ENCODE measurements at places on chromosomes 3 and 15. TPM values are rescaled to one million over a fixed set of nuclear protein-coding genes. Genes with fewer than 3 reads are reported as not detected.
A peak's percentile ranks its signal among the peaks of the same experiment; 100 is the strongest.

DNA sequence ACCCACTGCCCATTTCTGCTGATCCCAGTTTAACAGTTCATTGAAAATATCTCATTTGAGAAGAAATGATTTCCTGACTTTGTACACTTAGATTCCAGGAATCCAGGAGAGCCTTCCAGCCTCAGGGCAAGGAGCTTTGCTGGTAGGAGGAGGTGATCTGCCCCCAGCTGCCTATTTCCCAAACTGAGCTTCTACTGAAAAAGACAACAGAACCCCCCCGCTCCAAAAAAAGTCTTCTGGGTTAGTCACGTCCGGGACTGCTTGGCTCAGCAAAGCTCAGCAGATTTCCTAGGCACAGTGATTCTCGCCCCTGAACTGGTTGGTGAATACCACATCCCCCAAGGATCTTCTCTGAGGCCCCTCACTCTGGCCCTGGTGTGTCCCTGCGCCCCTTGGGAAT, 13.1 kb downstream of the SLC6A6 start:
- DNase-seq, result no peak
- H3K4me3 ChIP-seq, result no peak overlapping the region
- peaks cover 39% of the 10 kb centered on the region for H3K36me3 ChIP-seq
- H3K4me1 ChIP-seq, result peaks cover 28% of the 10 kb centered on the region
- H3K27ac ChIP-seq, result no peak overlapping the region
- no peaks in the 10 kb centered on the region for H3K27me3 ChIP-seq

DNA sequence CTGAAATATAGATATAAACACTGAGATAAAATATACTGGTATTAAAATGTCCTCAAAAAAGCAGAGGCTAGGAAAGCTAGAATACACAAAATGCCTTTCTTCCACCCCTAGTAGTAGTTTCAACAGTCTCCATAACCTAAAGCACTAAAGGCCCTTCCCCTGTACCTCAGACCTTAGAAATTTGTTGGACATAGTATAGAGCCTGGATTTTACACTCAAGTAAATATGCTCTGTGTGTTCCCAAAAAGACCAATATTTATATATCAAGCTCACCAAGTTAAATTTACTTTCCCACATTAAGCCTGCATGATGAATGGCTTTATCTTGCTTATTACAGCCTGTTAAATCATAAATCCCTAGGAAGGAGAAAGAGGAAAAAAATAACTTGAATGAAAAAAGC, 378.7 kb upstream of the AZI2 start:
- H3K4me1 ChIP-seq, result no peaks in the 10 kb centered on the region
- DNase-seq, result no peak
- no peaks in the 10 kb centered on the region for H3K36me3 ChIP-seq
- H3K27ac ChIP-seq, result no peak overlapping the region

DNA sequence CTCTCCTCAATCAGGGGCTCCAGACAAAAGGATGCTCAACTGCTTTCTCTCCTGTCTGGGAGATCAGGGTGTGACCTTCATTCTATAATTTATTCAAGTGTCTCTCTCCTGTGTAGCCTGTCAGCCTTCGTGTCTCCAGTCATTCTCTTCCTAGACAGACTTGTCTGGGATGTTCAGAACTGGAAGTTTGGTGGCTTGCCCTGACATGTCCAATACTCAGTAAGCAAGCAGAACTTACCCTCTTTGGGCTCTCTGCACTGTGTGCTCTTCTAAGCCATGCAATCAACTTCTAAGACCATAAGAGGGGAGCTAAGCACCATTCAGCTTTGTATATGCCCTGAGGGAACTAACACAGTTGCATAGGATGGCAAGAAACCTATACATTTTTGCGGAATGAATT, 14.1 kb downstream of the ACKR2 start:
- H3K36me3 ChIP-seq, result no peaks in the 10 kb centered on the region
- H3K27ac ChIP-seq, result no peak overlapping the region

DNA sequence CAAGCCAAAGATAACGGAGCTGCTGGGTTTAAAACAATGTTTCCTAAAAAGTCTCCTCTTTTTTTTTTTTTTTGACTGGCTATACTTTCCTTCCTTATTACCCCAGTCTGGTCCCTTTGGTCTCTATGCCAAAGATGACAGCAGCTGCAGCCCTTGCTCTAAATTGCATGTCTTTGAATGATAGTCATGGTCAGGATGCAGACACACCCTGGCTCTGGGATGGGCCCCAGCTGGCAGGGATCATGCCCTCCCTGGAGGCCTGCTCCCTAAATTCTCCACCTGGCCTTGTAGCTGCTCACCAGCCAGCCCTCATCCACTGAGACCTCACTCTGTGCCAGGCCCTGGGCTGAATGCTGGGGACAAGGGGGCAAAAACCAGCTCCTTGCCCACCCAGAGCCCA, 95.8 kb downstream of the MESD start:
- no peaks in the 10 kb centered on the region for H3K27me3 ChIP-seq
- H3K27ac ChIP-seq, result no peak overlapping the region
- no peaks in the 10 kb centered on the region for H3K4me1 ChIP-seq

GRCh38 chr3:159401069-159401468, 587.6 kb upstream of the IL12A start:
- H3K27me3 ChIP-seq, result no peaks in the 10 kb centered on the region
- no peak overlapping the region for H3K4me3 ChIP-seq
- no peak overlapping the region for H3K27ac ChIP-seq
- H3K4me1 ChIP-seq, result no peaks in the 10 kb centered on the region
- no peaks in the 10 kb centered on the region for H3K36me3 ChIP-seq

GRCh38 chr15:84645496-84645895, 8.6 kb downstream of the WDR73 start:
- H3K4me3 ChIP-seq, result no peak overlapping the region
- H3K27ac ChIP-seq, result no peak overlapping the region
- no peaks in the 10 kb centered on the region for H3K27me3 ChIP-seq
- H3K4me1 ChIP-seq, result no peaks in the 10 kb centered on the region
- DNase-seq, result no peak
- H3K36me3 ChIP-seq, result peaks cover 100% of the 10 kb centered on the region

DNA sequence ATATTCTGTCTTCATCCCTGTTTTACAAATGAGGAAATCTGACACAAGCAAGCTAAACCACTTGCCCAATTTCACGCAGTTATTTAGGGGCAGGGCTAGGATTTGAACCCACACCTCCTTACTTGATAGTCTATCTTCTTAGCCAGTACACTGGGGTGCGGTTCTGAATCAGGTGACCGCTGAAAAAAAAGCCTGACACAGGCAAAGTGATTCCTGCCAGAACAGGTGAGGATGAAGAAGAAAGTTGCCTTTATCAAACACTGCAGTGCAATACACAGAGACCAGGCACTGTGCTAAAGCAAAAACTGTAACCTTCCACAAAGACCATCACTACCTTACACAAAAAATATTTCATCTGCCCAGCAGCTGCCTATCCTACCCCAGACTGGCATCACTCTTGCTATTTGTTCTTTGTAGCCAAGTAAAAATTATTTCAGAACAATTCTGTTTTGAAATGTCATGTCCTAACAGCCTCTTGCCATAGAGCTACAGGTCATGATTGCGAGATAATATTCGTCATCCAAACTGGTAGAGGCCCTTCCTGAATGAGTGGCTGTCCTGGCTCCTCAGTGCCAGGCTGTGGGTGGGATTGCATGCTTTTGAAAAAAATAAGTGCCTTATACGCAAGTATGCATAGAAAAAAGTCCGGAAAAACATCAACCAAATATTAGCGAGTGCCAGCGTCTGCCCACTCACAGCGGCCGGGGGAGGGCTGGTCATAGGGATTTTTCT, 142.3 kb upstream of the TPM1 start:
- no peak for DNase-seq
- no peaks in the 10 kb centered on the region for H3K27me3 ChIP-seq
- H3K4me1 ChIP-seq, result peaks cover 49% of the 10 kb centered on the region
- H3K4me3 ChIP-seq, result no peak overlapping the region
- peak overlapping the region; percentile 60 for H3K27ac ChIP-seq

GRCh38 chr3:99049164-99049563, 147.7 kb upstream of the DCBLD2 start:
- no peaks in the 10 kb centered on the region for H3K4me1 ChIP-seq
- no peak overlapping the region for H3K4me3 ChIP-seq
- no peak for DNase-seq
- H3K27me3 ChIP-seq, result no peaks in the 10 kb centered on the region
- H3K36me3 ChIP-seq, result no peaks in the 10 kb centered on the region

- no peak overlapping the region for H3K27ac ChIP-seq
- no peaks in the 10 kb centered on the region for H3K27me3 ChIP-seq
- H3K4me3 ChIP-seq, result no peak overlapping the region
- no peaks in the 10 kb centered on the region for H3K36me3 ChIP-seq
These were observed 20.2 kb downstream of the NIPA1 start for GRCh38 chr15:22806664-22807063.

- no peaks in the 10 kb centered on the region for H3K27me3 ChIP-seq
- DNase-seq, result no peak
- no peaks in the 10 kb centered on the region for H3K36me3 ChIP-seq
- H3K4me1 ChIP-seq, result no peaks in the 10 kb centered on the region
These were observed 24.5 kb downstream of the ATP2B2 start for GRCh38 chr3:10480871-10481378.

GRCh38 chr15:88498996-88499395, 31.5 kb downstream of the MRPS11 start:
- no peak overlapping the region for H3K4me3 ChIP-seq
- no peaks in the 10 kb centered on the region for H3K4me1 ChIP-seq
- no peaks in the 10 kb centered on the region for H3K27me3 ChIP-seq

DNA sequence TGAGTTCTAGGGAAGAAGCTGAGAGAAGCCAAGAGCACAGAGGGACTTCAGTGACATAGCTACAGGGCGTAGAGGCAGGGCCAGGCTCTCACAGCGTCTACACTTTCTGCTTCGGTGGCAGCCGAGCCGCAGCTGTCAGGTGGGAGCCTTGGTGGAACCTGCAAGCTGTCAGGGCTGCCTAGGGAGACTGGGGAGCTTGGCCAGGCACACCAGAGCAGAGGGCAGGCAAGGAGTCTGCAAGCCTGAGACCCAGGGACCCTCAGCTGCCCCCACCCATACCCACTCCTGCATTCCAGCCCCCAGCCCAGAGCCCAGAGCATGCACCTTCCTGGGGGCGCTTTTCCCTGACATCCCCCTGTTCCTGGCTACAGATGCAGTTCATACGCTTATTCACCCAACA, 13.4 kb upstream of the KLF15 start:
- H3K4me3 ChIP-seq, result no peak overlapping the region
- H3K27ac ChIP-seq, result peak overlapping the region; percentile 84
- H3K36me3 ChIP-seq, result no peaks in the 10 kb centered on the region

GRCh38 chr15:89825271-89825940, 10.8 kb upstream of the ANPEP start:
- no peak overlapping the region for H3K27ac ChIP-seq
- no peaks in the 10 kb centered on the region for H3K36me3 ChIP-seq
- no peak overlapping the region for H3K4me3 ChIP-seq

DNA sequence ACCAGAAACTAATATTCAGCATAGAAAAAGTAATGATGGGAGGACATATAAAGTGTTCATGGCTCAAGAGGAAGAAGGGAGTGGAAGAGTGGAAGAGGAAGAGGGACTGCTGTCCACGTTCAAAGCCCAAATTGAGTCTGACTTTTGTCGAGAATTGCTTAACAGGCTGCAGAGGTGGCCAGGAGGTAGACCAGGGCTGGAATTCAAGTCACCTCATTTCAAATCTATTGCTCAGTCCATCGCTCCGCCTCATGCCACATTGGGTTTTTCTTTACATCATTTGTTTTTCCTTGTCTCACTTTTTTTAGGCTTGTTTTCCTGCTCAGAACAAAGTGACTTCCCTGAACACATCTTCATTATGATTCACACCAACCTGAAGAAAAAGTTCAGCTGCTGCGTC, 97.0 kb downstream of the RPL39L start:
- no peak overlapping the region for H3K27ac ChIP-seq
- peaks cover 3% of the 10 kb centered on the region for H3K4me1 ChIP-seq
- H3K27me3 ChIP-seq, result no peaks in the 10 kb centered on the region
- H3K4me3 ChIP-seq, result no peak overlapping the region

DNA sequence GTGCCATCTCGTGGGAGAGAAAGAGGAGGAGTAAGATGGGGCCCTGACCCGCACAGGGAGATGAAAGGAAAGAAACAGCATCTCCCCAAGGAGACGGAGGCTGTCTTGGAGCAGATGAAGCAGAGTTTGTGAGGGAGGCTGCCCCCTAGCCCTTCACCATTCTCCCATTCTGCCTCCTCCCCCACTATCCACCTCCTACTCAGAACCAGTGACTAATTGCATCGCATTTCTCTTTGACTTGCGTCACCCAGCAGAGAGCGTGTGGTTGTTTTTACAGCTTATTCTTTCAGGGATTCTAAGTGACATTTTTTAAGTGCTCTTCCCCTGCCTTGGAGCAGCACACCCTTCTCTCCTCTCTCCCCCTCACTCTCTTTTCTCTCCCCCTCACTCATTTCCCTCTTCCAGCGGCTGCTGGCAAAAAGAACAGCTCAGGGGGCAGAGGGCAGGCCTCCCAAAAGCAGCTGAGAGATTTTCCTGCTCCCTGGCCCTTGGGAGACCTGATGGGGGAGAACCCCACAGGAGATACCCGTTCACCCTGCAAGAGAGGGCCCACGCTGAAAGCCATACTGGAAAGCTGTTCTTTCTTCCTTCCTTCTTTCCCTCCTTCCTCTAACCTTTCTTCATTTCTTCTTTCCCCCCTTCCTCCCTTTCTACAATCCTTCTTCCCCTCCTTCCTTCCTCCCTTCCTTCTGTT, 91.8 kb downstream of the MRPL46 start:
- H3K36me3 ChIP-seq, result no peaks in the 10 kb centered on the region
- H3K27me3 ChIP-seq, result no peaks in the 10 kb centered on the region
- H3K27ac ChIP-seq, result no peak overlapping the region

GRCh38 chr15:59384507-59384906, 11.8 kb upstream of the MYO1E start:
- no peaks in the 10 kb centered on the region for H3K27me3 ChIP-seq
- no peaks in the 10 kb centered on the region for H3K36me3 ChIP-seq

DNA sequence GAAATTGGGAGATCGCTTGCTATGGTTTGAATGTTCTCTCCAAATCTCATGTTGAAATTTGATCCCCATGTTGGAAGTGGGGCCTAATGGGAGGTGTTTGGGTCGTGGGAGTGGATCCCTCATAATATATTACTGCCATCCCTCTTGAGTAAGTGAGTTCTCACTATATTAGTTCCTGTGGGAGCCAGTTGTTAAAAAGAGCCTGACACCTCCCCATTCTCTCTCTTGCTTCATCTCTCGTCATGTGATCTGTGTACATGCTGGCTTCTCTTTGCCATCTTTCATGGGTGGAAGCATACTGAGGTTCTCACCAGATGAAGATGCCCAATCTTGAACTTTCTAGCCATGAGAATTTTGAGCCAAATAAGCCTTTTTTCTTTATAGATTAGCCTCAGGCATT, 43.0 kb upstream of the IL20RB start:
- DNase-seq, result no peak
- no peak overlapping the region for H3K27ac ChIP-seq
- no peak overlapping the region for H3K4me3 ChIP-seq
- H3K36me3 ChIP-seq, result no peaks in the 10 kb centered on the region
- H3K4me1 ChIP-seq, result peaks cover 43% of the 10 kb centered on the region

- H3K27ac ChIP-seq, result no peak overlapping the region
- no peaks in the 10 kb centered on the region for H3K27me3 ChIP-seq
- DNase-seq, result no peak
- no peaks in the 10 kb centered on the region for H3K4me1 ChIP-seq
These were observed 168.7 kb downstream of the CHL1 start for GRCh38 chr3:365268-365667.

- no peaks in the 10 kb centered on the region for H3K4me1 ChIP-seq
- H3K27ac ChIP-seq, result no peak overlapping the region
- H3K27me3 ChIP-seq, result no peaks in the 10 kb centered on the region
- no peaks in the 10 kb centered on the region for H3K36me3 ChIP-seq
- H3K4me3 ChIP-seq, result no peak overlapping the region
These were observed 120.0 kb downstream of the TMCO5A start for GRCh38 chr15:38054488-38054887.

Gene PRTG
- total RNA-seq, result 0.92 TPM

Gene CIP2A
- total RNA-seq, result 0.93 TPM

Gene IGSF11
- total RNA-seq, result 4.5 TPM

Gene SEMA3G
- 13.8 TPM for total RNA-seq

Gene SCG3
- not detected for total RNA-seq

Gene LDHAL6B
- total RNA-seq, result not detected

Gene ACKR4
- 0.12 TPM for total RNA-seq

Gene FBLN2
- total RNA-seq, result 29.1 TPM
